ENCODE measurements at places on chromosomes 2 and 18.

DNA sequence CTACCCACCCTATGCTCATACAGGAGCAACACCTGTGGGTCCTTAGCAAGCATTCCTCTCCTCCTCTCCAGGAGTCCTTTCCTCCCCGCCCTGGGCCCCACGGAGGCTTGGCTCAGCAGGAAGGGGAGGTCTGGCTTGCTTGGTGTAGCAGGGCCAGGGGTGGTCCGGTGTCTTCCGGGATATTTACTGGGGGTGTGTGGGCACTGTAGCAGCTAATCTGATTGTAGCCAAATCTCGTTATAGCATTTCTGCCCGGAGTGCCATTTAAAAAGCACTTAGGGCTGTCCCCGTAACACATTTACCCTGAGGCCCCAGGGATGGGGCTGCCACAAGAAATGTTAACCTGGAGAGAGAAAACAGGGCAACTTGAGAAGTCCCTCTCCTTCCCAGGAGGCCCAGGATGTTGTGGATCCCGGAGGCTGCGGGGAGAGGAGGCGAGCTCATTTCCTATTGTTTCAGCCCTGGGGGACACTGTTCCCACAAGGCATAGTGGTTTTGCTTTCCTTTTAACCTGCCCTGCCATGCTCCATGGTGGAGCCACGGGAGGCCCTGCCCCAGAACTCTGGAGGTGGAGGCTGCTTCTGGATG is 134.5 kb downstream of the CLIP4 start:
- DNase-seq: no peak

- no peak for DNase-seq
Measured at GRCh38 chr2:73142937-73143336, 30.2 kb upstream of the RAB11FIP5 start.

- no peak for DNase-seq
Measured at GRCh38 chr2:171882089-171882769, 11.8 kb downstream of the SLC25A12 start.

- DNase-seq: no peak
Measured at GRCh38 chr2:171128461-171128860, 32.2 kb downstream of the TLK1 start.

DNA sequence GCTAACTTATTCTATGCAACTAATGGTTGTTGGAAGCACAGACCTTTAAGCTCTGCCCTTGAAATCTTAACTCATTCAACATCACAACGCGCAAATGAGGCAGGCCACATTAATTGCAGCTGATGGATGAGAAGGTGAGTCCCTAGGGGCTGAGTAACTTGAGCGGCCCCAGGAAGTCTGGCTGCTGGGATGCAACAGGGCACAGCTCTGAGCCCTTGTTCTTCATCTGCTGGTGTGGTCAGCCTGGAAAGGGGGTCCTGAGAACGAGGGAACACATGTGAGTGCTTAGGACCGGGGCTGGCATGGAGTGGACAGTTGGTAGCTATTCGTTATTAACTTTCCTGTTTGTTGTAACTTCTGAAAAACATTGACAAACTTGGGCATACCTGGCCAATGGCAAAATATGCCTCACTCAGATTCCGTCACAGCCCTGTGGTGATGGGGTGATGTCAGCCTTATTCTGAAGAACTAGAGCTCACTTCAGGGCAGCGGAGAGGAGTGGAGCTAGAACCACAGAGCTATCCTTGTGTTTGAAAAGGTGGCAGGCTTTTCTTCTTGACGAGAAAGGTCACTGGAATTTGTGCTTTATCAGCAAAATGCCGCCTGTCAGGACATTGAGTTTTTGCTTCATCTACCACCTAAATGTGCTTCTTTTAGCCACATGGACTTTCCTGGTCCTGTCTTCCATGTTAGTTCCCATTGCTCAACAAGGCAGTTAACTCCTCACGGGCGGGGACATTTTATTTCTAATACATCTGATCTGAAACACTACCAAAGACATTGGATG is 145.9 kb upstream of the FHL2 start:
- peak; percentile 1 for DNase-seq

GRCh38 chr2:64941801-64942200 is 47.4 kb upstream of the SLC1A4 start:
- DNase-seq: no peak

DNA sequence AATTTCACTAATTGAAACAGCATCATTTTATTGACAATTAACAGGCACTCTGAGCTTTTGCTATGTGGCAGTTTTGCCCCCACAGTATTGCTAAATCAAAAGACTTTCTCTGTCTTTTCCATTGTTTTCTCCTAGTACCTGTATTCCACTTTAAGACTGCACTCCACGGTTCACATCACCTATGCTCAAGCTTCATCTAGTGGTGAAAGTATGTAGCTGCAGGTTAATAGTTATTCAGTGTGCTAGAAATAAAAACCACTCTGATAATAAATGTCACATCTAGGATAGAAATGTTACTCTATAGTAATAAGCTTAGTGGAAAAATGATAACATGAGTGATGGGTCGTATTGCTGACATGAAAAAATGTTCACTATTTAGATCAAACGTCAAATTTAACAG is 24.6 kb downstream of the ARL6IP6 start:
- DNase-seq: no peak

- DNase-seq: no peak
Measured at GRCh38 chr18:56268952-56269351, 369.4 kb downstream of the TXNL1 start.

DNA sequence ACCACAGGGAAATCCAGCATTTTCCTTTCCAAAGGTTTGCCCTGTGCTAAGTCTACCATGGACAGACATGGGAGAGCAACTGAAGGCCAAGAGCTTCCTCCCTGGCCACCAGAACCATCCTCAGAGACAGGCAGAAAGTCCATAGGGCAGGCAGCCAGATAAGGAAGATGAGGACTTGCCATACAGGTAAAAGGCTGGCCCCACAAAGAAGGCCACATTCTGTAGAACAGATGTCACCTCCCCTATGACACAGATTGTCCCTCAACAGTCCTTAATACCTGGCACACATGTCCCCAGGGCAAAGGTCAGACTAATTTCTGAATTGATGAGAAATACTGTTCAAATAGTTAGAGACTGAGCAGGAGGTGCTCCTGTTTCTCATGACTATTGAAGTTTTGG is 52.0 kb downstream of the FECH start:
- DNase-seq: no peak
